NCI-H1092 (cell line): ENCODE measurements at places on chromosomes 1 and 21.

DNA sequence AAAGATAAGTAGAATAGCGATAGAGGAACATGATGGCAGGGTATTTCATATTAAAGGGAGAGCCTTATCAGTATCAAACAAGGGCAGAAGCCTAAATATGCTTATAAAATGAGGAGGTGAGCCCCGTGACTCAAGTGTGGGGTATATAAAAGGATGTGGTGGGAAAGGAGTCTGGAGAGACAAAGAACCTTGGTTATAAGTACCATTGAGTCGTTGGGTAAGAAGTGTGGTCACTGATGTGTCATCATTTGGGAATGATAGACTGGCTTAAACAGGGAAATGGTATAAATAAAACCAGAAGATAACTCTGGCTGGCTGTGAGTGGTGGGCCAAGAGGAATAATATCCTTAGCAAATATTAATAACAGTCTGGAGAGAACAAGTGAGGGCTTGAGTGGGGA is 10.9 kb upstream of the CD5L start:
- DNase-seq = no peak

DNA sequence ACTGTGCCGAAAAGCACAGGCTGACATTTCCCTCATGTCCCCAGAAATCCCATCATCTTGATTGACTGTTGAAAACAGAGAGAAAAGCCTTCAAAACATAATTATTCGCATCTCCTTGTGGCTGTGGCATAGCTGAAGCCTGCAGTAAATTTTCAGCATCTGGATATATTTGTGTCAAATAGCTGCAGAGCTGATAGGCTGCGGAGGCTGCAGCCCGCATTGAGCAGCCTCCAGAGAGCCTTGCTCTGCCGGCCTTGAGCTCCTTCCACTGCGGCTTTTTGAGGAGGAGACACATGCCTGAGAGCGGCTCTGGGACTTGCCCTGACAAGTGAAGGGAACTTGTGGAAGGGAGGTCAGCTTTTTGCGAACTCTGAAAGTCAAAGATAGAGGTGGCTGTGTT is 144.7 kb downstream of the RYR2 start:
- no peak for DNase-seq

GRCh38 chr1:6795203-6795602 is 9.9 kb downstream of the CAMTA1 start:
- DNase-seq = no peak

DNA sequence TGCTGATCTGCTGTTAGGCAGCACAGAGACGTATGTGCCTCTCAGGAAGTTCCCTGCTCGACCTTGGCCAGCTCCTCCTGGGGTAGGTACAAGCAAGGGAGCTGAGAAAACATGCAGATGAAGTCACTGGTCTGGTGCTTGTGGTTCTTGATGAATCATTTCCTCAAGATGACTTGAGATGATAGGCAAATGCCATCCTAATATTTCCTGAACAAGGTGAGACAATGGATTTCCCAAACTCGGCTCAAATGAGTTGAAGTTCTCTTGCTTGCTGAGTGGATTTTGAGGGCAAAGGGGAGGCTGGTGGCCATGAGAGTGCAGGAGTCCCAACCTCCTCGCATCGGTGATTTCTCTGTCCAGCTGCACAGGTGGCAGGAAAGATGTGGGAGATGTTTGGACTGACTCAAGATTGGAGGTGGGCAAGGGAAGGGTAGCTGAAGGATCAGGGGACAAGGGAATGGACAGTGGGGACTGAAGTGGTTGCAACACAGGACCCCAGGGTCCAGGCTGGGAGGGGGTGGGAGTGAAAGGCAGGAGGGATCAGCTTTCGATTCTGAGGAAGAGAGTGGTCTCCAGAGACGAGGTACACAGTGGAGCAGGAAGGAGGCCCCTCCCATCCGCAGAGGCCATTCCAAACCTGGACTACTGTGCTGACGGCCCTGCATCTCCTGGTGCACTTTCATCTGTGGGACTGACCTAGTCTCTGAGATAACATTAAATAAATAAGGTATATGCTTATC is 63.9 kb downstream of the CAPN2 start:
- no peak for DNase-seq

GRCh38 chr1:168636642-168637111 is 60.3 kb downstream of the XCL1 start:
- DNase-seq = no peak

GRCh38 chr1:70674941-70675685 is 264.0 kb downstream of the CTH start:
- no peak for DNase-seq
